Right forelimb (tissue), 1 donor: ENCODE measurements at places on chromosomes 4 and X.
A peak's percentile ranks its signal among the peaks of the same experiment; 100 is the strongest.

GRCh38 chrX:19256986-19257385, 86.7 kb upstream of the PDHA1 start:
- DNase-seq, result no peak

- DNase-seq, result no peak
Measured at GRCh38 chr4:120018786-120019185, 47.9 kb downstream of the MAD2L1 start.

GRCh38 chr4:8157944-8158709, 486 bp downstream of the ABLIM2 start:
- DNase-seq, result no peak

DNA sequence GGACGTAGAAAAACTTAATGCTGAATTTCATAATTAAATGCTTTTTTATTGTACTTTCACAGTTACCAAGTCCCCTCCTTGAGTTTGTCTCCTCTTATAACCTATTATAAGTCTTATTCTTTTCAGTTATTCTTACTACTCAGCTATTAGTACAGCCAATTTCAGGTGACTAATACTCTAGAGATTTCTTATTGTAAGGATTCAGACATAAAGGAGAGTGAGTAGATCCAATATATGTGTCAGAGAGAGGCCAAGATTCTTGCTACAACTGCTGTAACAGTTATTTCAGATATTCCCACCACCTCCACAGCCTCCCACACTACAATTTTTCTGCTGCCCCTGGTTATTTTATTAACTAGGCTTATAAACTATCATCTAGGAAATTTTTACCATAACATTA, 274.5 kb downstream of the GPAT3 start:
- DNase-seq, result no peak

- DNase-seq, result peak; percentile 85
Measured at GRCh38 chr4:5050520-5051277, 581 bp upstream of the STK32B start.

GRCh38 chrX:144918936-144919335, 328.4 kb upstream of the SPANXN1 start:
- DNase-seq, result no peak

GRCh38 chrX:130340271-130340670, 552 bp downstream of the SLC25A14 start:
- DNase-seq, result no peak

DNA sequence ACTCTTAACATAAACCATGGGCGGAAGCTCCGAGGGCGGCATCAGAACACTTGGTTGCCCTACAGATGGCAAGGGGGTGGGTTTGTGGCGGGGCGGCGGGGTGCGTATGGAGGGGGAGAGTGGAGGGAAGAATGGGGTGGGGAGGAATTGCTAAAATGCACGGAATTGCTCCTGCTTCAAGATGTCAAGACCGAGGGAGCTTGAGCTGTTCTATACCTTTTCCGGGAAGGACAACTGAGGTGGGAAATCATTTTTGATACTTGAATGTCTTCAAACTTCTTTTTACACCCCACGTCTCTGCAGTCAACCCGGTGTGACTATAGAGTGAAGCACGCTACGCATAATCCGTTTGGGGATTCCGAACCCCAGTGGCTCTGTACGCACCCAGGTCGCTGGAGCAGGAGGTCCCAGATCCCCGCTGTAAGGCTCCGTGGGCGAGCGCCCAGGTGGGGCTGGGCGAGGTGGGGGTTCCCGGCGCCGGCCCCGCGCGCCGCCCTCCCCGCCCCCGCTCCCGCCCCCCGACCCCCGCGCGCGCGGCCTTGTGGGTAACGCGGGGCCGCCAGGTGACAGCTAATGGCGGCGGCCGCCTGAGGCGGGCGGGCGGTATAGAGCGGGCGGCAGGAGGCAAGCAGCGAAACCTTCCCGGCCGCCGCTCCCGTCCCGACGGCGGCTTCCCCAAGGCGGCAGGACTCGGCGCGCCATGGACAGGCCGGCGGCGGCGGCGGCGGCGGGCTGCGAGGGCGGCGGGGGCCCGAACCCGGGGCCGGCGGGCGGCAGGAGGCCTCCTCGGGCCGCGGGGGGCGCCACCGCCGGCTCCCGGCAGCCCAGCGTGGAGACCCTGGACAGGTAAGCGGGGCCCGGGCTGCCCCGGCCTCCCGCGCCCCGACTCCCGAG, at the start of gene MTMR1:
MTMR1 (plus strand) TSS at position 566 of the 894 bp plus-strand sequence; CDS start at position 701, 135 bp downstream.
- peak; percentile 55 for DNase-seq

DNA sequence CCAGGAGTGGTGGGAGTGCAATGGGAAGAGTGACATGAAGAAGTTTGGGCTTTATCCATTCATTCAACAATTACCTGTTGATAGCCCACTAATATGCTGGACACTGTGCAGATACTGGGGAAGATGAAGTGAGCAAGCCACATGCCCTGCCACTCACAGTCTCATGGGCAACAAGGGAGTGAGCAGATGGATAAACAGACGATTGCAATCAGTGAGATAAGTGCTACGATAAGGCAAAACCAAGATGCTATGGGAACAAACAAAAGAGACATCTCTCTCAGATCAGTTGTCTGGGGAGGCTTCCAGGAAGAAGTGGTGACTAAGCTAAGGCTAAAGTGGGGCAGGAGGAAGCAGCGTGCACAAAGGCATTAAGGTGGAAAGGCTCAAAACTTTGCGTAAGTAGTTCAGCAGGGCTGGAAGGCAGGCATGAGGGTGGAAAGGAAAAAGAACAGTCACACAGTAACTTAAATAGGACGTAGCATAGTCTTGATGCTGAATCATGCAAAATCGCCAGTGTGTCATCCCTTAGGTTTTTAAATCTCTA, 31.7 kb downstream of the GAB3 start:
- DNase-seq, result no peak

DNA sequence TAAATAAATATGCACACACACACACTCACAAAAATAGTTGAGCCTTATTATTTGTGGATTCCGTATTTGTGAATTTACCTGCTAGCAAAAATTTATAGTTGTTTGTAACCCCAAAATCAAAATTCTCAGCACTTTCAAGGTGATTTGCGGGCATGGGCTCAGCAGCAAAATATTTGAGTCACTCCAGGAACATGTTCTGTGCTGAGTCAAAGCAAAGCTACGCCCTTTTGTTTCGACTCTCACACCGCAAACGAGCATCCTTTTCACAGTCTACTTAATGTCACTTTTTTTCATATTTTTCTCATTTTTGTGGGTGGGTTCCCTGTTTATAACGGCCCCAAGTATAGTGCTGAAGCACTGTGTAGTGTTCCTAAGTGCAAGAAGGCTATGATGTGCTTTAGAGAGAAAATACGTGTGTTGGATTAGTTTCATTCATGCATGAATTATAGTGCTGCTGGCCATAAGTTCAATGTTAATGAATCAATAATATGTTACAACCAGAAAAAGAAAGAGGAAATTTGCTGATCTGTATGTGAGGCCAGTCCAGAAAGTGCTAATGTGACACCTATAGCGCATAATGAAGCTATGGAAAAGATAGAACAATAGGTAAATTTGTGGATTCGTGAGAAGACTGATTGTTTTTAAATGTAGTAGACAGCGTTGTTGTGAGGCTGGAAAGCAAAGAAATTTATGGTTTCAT, 723.2 kb upstream of the AGA start:
- DNase-seq, result no peak

- no peak for DNase-seq
Measured at GRCh38 chr4:71625005-71625404, 158.9 kb downstream of the GC start.

- DNase-seq, result no peak
Measured at GRCh38 chrX:20664774-20665173, 398.1 kb upstream of the RPS6KA3 start.

DNA sequence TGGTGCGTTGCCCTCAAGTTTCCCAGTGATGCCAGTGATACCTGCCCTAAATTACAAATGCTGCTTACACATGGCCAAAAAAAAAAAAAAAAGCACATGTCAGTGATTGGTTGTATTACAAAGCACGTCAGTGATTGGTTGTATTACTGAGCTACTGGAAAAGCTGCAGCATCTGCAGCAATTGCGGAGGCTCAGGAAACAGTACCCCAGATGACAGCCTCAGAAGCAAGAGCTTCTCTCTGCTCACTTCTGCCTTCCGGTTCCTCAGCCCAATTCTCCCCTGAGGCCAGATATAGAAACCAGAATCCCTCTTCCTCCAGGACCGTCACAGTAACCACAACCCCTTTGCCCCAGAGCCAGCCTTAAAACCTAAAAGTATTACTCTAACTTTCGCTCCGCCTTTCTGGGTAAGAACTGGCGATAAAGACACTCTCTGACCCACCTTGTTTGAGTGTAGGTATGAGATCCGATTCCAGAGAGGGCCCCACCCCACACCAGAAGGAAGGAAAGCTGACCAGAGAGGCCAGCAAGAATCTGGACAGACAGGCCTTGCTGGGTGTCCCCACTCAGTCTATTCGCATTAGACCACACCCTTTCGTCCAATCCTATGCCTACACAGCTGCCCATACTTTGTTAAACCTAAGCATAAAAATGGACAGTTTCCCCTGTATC, 85.0 kb upstream of the SORBS2 start:
- DNase-seq, result no peak

GRCh38 chr4:141081921-141082395, 51.3 kb downstream of the RNF150 start:
- DNase-seq, result peak; percentile 45

DNA sequence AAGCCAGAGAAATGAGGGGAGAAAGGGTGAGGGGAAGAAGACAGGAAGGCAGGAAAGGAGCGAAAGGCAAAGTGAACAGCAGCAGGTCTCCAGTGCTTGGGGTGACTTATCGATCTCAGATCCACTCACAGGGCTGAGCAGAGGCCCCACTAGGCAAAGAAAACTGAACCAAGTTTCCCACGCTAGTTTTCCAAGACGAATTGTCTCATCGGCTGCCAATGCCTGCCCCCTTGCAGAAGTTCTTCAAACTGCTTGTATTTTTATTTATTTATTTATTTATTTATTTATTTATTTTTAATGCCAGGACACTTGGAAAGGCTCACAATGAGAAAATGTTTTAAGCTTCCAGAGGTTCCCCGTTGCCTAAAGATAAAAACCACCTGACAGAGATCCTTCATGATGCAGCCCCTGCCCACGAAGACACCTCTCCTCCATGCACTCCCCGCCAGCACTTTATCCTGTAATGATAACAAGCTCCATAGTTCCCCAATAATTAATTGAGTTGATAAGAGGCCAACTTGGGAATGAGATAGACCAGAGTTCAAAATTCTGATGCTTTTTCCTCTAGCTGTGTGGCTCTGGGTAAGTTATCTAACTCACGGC, 43.2 kb downstream of the QDPR start:
- peak; percentile 65 for DNase-seq

- DNase-seq, result no peak
Measured at GRCh38 chrX:103999234-103999633, 14.3 kb downstream of the H2BW1 start.

DNA sequence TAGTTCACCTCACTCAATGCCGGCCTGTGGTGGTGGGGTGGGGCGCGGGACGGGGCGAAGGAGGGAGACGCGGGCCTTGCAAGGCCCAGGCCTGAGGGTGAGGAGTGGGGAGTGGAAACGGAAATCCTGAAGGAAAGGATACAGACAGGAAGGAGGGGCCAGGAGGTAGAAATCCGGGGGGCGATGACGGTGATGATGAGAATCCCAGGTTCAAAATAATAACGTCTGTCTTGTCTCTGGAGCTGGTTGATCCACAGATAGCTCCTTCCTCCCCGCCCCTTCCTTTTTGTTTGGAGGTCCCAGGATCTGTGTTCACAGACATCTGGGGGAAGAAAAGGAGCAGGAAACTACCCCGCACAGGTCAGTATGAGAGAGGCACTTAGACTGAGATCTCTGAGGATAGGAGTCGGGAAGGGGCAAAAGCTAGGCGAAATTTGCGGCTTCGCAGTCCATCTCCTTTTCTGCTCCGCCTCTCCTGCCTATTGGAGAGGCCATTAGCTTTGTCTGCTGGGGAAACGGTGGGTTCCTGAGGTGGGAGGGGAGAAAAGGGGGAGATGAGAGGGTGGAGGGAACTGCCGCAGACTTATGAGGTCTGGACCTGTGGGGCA, 746 bp downstream of the TCEAL7 start:
- peak; percentile 48 for DNase-seq

DNA sequence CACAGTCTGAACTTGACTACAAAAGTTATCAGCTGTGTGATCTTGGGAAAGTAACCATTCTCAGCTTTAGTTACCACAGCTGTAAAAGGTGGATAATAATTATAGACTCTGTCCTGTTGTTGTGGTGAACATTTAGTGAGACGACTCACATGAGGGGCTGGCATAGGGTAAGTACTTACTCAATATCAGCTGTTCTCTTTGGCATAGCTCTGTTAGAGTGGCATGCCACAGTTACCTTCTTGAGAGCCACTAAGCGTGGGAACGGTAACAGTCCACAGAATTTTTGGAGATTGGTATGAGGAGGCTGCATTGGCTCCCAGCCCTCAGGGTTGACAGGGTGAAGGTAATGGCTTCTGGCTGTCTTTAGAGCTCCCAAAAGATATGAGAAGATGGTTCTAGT, 13.2 kb upstream of the HAND2 start:
- DNase-seq, result no peak

DNA sequence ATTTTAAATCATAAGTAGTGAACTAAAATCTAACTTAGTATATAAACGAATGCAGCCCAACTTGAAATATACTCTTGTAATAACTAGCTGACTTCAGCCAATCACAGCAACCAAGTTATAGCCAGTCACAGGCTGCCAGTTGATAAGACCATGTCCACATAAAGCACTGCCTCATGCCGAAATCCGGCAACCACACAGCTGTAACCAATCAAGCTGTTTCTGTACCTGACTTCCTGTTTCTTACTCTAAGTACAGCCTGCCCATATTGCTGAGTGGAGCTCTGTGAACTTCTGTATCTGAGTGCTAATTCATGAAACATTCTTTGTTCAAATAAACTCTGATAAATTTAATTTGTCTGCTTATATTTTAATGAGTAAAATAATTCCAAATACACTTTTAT, 805.3 kb upstream of the EPHA5 start:
- no peak for DNase-seq

DNA sequence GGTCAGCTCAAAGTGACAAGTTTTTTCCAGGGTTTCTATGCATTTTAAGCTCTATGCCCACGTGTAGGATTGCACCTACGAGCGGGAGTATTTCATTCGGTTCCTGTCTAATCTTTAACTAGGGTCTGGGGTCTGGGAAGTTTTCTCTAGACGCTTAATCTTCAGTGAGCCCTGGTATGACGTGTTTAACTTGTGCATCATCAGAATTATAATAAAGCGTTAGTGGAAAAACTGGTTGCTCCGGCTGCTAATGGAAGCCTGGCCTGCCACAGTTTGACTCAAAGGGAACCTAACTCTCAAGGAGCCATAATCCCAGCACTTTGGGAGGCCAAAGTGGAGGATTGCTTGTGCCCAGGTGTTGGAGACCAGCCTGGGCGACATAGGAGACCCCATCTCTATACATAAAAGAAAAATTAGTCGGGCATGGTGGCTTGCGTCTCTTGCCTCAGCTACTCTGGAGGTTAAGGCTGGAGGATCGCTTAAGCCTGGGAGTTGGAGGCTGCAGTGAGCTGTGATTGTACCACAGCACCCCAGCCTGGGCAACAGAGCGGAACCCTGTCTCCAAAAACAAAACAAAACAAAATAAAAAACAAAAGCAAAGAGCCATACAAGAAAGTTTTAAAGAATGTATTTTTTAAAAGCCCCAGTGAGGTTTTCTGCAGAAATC, 30.2 kb downstream of the ARSD start:
- no peak for DNase-seq

GRCh38 chr4:55398461-55398860, 2.7 kb downstream of the TMEM165 start:
- no peak for DNase-seq

GRCh38 chrX:110795645-110796406, at the start of gene CHRDL1:
CHRDL1 (minus strand) TSS chrX:110795817; CDS start chrX:110792181, 3,636 bp downstream.
- DNase-seq, result peak; percentile 47
